Progenitor cell of endocrine pancreas (in vitro differentiated cells): ENCODE measurements at places on chromosomes 7 and 10. TPM values are rescaled to one million over a fixed set of nuclear protein-coding genes. Genes with fewer than 3 reads are reported as not detected.

ANKRD30A gene
- not detected in 2 replicates for total RNA-seq

CARD11 gene
- total RNA-seq: 11.0 and 15.8 TPM in 2 replicates

DNA sequence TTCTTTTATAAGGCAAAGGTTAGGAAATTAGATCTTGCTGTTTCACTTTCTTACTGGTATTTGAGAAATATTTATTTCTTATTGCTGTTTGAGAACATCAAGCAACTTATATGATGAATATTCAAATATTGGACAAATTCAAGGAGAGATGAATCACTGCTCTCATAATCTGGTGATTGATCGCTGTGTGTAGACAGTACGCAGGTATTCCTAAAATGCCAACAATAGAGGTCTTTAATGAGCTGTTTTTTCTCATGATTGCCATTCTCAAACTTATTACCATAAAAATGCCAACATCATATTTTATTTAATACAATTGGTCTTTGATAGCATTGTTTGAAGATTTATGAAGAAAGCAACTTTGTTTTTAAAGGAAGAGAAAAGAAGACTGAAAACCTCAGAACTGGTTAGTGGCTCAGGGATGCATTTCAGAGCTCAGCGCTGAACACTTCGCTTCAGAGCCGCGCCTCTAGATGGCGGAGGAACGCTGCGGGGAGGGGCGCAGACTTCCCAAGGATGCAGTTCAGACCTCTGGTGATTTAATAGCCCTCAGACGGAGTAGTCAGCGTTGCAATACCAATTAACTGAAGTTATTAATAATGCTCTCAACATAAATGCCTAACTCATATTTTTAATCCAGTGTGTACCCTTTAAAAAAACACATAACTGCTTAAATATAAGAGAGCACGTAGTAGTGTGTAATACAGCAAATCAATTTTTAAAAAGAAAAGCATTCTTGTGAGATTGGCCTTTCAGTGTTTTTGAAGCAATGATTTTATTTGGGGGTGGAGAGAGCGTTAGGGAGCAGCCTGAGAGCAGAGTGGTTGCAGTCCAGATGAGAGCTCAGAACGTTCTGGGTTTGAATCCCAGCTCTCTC lies 38.5 kb upstream of the STEAP4 start:
- peaks cover 14% of the 10 kb centered on the region for H3K4me1 ChIP-seq
- peak; percentile 30 for DNase-seq
- H3K36me3 ChIP-seq: no peaks in the 10 kb centered on the region
- H3K27me3 ChIP-seq: no peaks in the 10 kb centered on the region

- peaks cover 9% of the 10 kb centered on the region for H3K4me1 ChIP-seq
- peaks cover under 1% of the 10 kb centered on the region for H3K36me3 ChIP-seq
- peaks cover 11% of the 10 kb centered on the region for H3K27me3 ChIP-seq
- H3K27ac ChIP-seq: no peak overlapping the region
- peak overlapping the region; percentile 26 for H3K4me3 ChIP-seq
Observed at GRCh38 chr7:5591278-5591874, 167.7 kb upstream of the TNRC18 start.

GRCh38 chr7:52270301-52270700 lies 765.1 kb upstream of the POM121L12 start:
- H3K36me3 ChIP-seq: no peaks in the 10 kb centered on the region
- H3K27ac ChIP-seq: no peak overlapping the region
- no peak for DNase-seq
- H3K27me3 ChIP-seq: no peaks in the 10 kb centered on the region

- peaks cover 4% of the 10 kb centered on the region for H3K4me1 ChIP-seq
- peak; percentile 65 for DNase-seq
- H3K27ac ChIP-seq: no peak overlapping the region
- peaks cover 49% of the 10 kb centered on the region for H3K27me3 ChIP-seq
- H3K4me3 ChIP-seq: peak overlapping the region; percentile 82
Observed at GRCh38 chr7:71131256-71132126, 453 bp upstream of the GALNT17 start.
